Foreskin keratinocyte (primary cell): ENCODE measurements at places on chromosomes 6 and 20. TPM values are rescaled to one million over a fixed set of nuclear protein-coding genes. Genes with fewer than 3 reads are reported as not detected.

The PMEPA1 gene
- 50.3 and 171 TPM in 2 replicates for total RNA-seq

The CLVS2 gene
- not detected in 2 replicates for total RNA-seq

The RIMS4 gene
- not detected in 2 replicates for total RNA-seq

The FBXO30 gene
- total RNA-seq = 8.4 and 8.8 TPM in 2 replicates

The TP53TG5 gene
- not detected in 2 replicates for total RNA-seq

The POPDC3 gene
- total RNA-seq = 3.6 and 12.3 TPM in 2 replicates

The HSPA12B gene
- total RNA-seq = 0.04 and 0.10 TPM in 2 replicates

The JPH2 gene
- 7.1 and 7.8 TPM in 2 replicates for total RNA-seq

The C6orf58 gene
- 0.07 and 0.10 TPM in 2 replicates for total RNA-seq

The RHAG gene
- not detected in 2 replicates for total RNA-seq

The IL20RA gene
- 1.2 and 1.7 TPM in 2 replicates for total RNA-seq

The RBL1 gene
- total RNA-seq = 14.5 and 15.1 TPM in 2 replicates

The NKAPL gene
- 1.3 and 1.7 TPM in 2 replicates for total RNA-seq

The ZSWIM1 gene
- total RNA-seq = 7.5 and 8.3 TPM in 2 replicates

The RIPPLY2 gene
- total RNA-seq = 0.65 and 1.8 TPM in 2 replicates

The ADAT2 gene
- total RNA-seq = 8.8 and 11.9 TPM in 2 replicates

The LY6G6D gene
- not detected in 2 replicates for total RNA-seq

The SUMO4 gene
- 0.44 and 0.56 TPM in 2 replicates for total RNA-seq

The PLCB4 gene
- 2.4 and 3.1 TPM in 2 replicates for total RNA-seq

The CPXM1 gene
- total RNA-seq = not detected in 2 replicates

The GLP1R gene
- total RNA-seq = not detected in 2 replicates
